Small intestine (tissue), 16 donors: ENCODE measurements at places on chromosomes 2 and 18. TPM values are rescaled to one million over a fixed set of nuclear protein-coding genes. Genes with fewer than 3 reads are reported as not detected.

The UGT1A8 gene
- polyA plus RNA-seq = 13.6 TPM

The ZEB2 gene
- 2.0 TPM for polyA plus RNA-seq

GRCh38 chr2:181724662-181725061 is 44.3 kb upstream of the NEUROD1 start:
- H3K27me3 ChIP-seq = no peaks in the 10 kb centered on the region
- no peak overlapping the region for H3K4me3 ChIP-seq

- H3K36me3 ChIP-seq = no peaks in the 10 kb centered on the region
- H3K27ac ChIP-seq = no peak overlapping the region
- peaks cover 3% of the 10 kb centered on the region for H3K4me1 ChIP-seq
- H3K27me3 ChIP-seq = no peaks in the 10 kb centered on the region
- no peak overlapping the region for H3K4me3 ChIP-seq
- DNase-seq = no peak
Observed at GRCh38 chr2:150100336-150100735, 387.1 kb downstream of the RND3 start.

The LYG1 gene
- 14.3 TPM for polyA plus RNA-seq

The OTOF gene
- 0.22 TPM for polyA plus RNA-seq

GRCh38 chr2:10790228-10790973 is 22.2 kb downstream of the PDIA6 start:
- no peaks in the 10 kb centered on the region for H3K27me3 ChIP-seq
- peaks cover 6% of the 10 kb centered on the region for H3K36me3 ChIP-seq
- H3K4me1 ChIP-seq = no peaks in the 10 kb centered on the region
- peak overlapping the region; percentile 64 for H3K27ac ChIP-seq
- no peak overlapping the region for H3K4me3 ChIP-seq
- DNase-seq = peak; percentile 30

- no peaks in the 10 kb centered on the region for H3K4me1 ChIP-seq
- no peak overlapping the region for H3K4me3 ChIP-seq
- no peaks in the 10 kb centered on the region for H3K36me3 ChIP-seq
- no peak overlapping the region for H3K27ac ChIP-seq
Observed at GRCh38 chr2:240223631-240224030, 83.2 kb upstream of the OTOS start.

The CNRIP1 gene
- polyA plus RNA-seq = not detected

The UCN gene
- polyA plus RNA-seq = 8.9 TPM

The LANCL1 gene
- 8.9 TPM for polyA plus RNA-seq
